CD4-positive, CD25-positive, alpha-beta regulatory T cell (primary cell): ENCODE measurements at places on chromosomes 2 and 18. TPM values are rescaled to one million over a fixed set of nuclear protein-coding genes. Genes with fewer than 3 reads are reported as not detected.
A peak's percentile ranks its signal among the peaks of the same experiment; 100 is the strongest.

The NCKAP5 gene
- not detected for total RNA-seq

- DNase-seq: peak; percentile 44
Measured at GRCh38 chr18:70194227-70194890, 11.1 kb downstream of the RTTN start.

- no peak for DNase-seq
Measured at GRCh38 chr2:56132138-56132537, 51.7 kb upstream of the CCDC85A start.

GRCh38 chr2:239963646-239964205 is 61.4 kb downstream of the NDUFA10 start:
- no peak for DNase-seq

DNA sequence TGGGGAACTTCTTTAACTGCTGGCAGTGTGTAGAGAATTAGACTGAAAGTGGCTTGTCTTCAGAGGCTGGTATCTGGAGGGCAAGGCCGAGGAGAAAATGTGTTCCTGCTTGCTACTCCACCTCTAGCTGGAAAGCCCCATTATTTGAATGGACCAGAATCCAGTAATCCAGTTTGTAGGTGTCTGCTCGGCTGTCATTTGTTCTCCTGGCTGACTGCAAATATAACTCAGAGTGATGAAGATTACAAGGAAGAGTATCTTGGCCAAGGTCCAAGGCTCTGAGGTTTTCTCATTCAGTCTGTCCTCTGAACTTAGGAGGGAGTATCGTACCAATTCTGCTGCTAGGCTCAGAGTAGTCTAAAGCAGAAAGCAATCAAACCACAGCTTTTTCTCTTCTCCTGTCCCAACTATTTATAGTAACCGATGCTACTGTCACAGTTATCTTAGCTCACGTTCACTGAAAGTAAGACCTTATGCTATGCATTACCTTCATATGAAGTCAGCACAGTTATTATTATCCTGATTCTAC is 228.6 kb downstream of the SETBP1 start:
- no peak for DNase-seq

The SLC4A5 gene
- 12.7 TPM for total RNA-seq

DNA sequence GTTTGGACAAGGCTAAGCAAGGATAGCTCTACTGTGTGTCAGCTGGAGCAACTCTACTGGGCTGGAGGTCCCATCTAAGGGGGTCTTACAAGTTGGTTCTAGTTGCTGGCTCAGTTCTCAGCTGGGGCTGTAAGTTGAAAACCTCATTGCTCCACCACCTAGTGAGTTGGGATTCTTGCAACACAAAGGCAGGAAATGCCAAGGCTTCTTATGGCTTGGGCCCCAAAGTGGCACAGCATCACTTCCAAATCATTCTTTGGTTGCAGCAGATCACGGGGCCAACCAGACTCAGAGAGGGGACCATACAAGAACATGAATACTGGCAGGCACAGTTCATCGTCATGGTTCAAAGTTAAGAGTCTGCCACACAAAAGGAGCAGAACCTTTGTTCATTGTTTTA is 332.7 kb downstream of the LRRTM1 start:
- no peak for DNase-seq

The KCNG3 gene
- total RNA-seq: not detected

The EPG5 gene
- total RNA-seq: 49.8 TPM

GRCh38 chr2:56580242-56580641 is 396.5 kb downstream of the CCDC85A start:
- DNase-seq: no peak

The IL36A gene
- not detected for total RNA-seq
